A172 (cell line): ENCODE measurements at places on chromosomes 11 and 22.
A peak's percentile ranks its signal among the peaks of the same experiment; 100 is the strongest.

- no peak for DNase-seq
Measured at GRCh38 chr22:43520632-43521039, 108.8 kb downstream of the MPPED1 start.

DNA sequence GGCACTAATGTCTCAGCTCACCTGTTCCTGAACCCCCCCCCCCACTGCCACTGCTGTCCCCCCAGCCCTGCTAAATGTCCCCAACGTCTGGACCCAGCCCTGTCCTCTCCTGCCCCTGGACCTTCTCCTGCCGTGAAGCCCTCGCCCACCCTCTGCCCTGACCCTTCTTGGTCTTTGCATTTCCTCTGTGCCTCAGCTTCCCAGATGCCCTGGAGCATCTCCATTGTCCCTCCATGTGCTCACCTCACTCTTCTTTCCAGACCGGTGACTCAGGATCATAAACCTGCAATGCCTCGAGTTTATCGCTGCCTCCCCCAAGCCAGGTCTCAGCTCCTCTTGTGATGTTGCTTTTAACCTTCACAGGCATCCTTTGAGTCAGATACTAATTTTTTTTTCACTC, 416.4 kb downstream of the BRD1 start:
- DNase-seq, result no peak

GRCh38 chr11:68312117-68312779, at the start of gene LRP5:
Gene LRP5 (plus strand): TSS chr11:68312591. CDS start chr11:68312715, 124 bp downstream.
- no peak for DNase-seq

DNA sequence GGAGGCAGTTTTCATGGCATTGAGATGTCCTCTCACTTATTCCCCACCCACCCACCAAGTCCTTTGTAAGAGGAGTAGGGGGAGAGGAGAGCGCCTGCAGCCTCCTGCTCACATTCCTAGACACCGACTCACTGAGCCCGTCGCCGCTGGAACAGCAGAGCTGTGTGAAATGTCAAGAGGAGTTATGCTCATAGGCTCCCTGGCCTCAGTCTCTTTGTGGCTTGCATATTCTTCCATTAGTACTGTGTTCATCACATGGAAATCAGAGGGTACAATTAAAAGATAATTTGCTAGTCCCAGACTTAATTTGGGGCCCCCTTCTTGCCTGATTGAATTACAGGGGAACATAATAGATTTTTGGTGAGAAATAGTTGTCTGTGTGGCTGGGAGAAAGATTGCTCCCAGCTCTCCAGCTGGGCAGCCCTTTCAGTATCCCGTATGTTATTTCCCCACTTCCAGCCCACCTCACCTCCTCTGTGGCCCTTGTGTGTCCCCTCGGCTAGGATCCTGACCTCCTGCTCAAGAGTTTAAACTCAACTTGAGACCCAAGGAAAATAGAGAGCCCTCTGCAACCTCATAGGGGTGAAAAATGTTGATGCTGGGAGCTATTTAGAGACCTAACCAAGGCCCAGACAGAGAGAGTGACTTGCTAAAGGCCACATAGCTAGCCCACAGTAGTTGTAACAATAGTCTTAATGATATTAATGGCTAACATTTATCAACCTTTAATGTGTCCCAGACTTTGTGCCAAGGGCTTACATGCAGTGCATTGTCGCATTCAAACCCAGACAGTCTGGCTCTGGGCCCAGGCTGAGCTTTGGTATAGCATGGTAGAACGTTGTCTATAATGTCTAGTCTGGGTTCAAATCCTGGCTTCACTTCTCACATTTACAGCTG, 32.2 kb downstream of the LIMK2 start:
- peak; percentile 76 for DNase-seq

- no peak for DNase-seq
Measured at GRCh38 chr22:25393121-25393805, 171.2 kb upstream of the GRK3 start.
